Activated T-cell treated with anti-CD3 and anti-CD28 coated beads, Interleukin-2, amount 50 U/mL, for 72 hours (primary cell): ENCODE measurements at places on chromosomes 3 and 15. TPM values are rescaled to one million over a fixed set of nuclear protein-coding genes. Genes with fewer than 3 reads are reported as not detected.

- DNase-seq: peak; percentile 40
These were observed 29.5 kb upstream of the USP3 start for GRCh38 chr15:63474810-63475316.

GRCh38 chr15:41423979-41424659 lies 7.2 kb downstream of the RTF1 start:
- DNase-seq: no peak

The CD86 gene
- total RNA-seq: 2.5 TPM

- no peak for DNase-seq
These were observed at the start of gene SCG5 for GRCh38 chr15:32641517-32642059. SCG5 (plus strand) TSS chr15:32641710; CDS start chr15:32643593, 1,883 bp downstream.

DNA sequence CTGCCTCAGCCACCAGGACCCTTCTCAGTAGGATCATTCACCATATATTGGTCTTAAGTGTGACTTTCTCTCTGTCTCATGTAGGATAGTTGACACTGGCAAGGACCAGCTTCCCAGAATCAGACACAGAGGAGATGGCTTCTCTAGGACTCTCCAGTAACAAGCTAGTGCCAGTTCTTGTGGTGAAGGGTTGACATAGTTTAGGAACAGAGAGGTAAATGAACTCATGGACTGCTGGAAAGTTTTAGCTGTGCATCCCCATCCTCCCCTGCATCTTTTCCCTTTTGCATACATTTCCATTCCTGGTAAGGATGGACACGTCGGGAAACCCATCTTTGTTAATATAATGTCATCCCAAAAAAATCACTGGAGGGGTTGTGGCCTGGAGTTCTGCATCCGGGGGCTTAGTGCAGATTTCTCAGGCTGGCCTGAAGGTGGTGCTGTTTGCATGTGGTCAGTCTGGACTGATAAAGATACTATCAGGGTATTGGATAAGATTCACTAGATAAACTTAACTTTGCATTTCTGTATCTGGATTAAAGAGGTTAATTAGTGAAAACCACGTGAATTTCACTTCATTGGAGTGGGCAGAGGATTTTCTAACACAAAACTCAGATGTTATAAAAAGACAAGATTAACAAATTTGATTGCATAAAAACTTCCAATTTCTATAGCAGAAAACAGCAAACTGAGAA lies 110.8 kb downstream of the TBC1D2B start:
- DNase-seq: peak; percentile 63

The SERINC4 gene
- 0.23 TPM for total RNA-seq

DNA sequence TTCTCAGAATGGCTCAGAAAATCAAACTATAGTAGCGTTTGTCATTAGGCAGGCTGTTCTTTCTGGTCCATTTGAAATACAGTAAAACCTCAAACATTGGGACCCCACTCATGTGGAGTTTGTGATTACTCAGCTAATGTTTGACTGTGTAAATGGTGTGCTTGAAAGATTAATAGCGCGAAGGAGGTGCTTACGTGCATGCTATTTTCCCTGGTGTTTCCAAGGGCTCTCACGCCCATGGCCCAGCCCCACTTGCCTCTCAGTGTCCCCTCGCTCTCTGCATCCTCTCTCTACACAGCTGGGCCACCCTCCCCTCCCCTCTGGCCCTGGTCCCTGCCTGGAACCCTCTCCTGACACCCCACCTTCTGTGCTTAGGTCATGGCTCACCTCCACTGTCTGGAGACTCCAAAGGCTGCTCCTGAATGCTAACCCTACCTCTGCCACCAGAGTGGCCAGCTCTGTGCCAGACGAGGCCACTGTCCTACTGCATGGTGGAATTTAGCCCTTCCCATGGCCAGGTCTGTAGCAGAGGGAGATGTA lies 194.2 kb downstream of the PLCL2 start:
- DNase-seq: no peak

The PODXL2 gene
- total RNA-seq: 1.4 TPM

The GPR156 gene
- total RNA-seq: not detected

DNA sequence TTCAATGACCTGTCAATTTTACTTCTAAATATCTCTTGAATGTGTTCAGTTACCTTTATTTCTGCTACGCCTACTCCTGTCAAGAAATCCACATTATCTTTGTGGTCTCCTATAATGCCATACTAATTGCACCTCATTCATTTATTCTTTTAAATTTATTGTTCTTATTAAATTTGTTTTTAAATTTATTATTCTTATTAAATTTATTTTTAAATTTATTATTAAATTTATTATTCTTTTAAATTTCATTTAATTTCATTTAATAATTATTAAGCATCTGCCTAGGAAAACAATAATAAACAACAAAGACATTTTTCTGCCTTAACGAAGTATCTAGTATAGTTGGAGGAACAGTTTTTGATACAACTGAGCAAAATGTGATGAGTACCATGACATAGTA lies 211.7 kb downstream of the ZPLD1 start:
- DNase-seq: no peak

- no peak for DNase-seq
These were observed 95.6 kb downstream of the RAB11A start for GRCh38 chr15:65964792-65965433.

GRCh38 chr15:26882112-26882511 lies 15.2 kb downstream of the GABRA5 start:
- no peak for DNase-seq

The CD96 gene
- 88.9 TPM for total RNA-seq

GRCh38 chr15:41971089-41971894 lies 1.1 kb downstream of the EHD4 start:
- peak; percentile 89 for DNase-seq

- DNase-seq: peak; percentile 56
These were observed 708 bp upstream of the GCHFR start for GRCh38 chr15:40762919-40763800.

GRCh38 chr3:25421747-25422146 lies 6.3 kb upstream of the RARB start:
- DNase-seq: no peak
